ENCODE measurements at places on chromosomes 1 and 21.

DNA sequence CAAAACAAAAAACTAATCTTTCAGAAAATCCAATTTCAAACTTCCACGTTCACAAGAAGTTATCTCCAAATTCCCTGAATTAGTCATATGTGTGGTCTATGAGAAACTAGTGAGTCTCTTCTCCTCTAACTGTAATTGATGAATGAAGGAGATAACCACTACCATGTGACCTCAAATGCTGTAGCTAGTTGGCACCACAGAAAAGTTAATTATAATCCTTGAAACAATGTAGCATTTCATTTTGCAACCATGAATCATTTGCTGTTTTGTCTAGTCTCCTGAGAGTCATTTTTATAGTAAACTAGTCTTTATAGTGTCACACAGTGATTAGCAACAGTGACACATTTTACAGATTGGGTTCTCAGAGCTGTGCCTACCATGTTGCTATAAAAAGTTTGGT is 287.5 kb downstream of the LRRIQ3 start:
- no peak for DNase-seq

DNA sequence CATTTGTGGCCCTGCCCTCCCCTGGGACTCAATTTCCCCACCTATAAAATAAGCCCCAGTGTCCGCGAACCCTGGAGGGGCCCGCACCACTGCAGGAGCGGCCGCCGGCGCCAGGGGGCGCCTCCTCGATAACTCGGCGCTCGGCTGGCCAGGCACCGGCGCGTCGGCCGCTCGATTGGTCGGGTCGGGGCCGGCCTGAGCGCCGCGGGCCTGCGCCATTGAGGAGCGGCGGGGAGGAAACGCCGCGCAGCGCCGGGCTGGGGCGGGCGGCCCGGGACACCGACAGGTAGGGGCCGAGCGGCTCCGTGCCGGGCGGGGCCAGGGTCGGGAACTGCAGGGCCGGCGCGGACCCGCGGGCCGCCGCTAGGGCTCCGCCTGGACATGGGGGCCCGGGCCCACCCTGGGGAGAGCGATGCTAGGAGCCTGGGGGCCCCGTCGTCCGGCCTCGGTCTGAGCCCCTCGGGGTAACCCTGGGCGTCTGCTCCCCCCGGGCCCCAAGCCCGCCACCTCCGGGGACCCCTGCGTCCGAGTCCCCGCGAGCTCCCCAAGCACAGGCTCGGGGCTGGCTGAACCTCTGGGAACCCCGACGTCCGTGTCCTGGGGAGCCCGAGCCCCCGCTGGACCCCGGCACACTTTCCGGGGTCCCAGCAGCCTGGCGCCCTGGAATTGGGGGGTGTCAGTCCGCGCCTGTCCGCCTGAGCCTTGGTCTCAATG is at the start of gene VPS13D:
Gene VPS13D (plus strand): TSS at position 196 of the 714 bp plus-strand sequence. CDS start 4,237 bp downstream, outside the sequence.
- DNase-seq = peak; percentile 67

- no peak for DNase-seq
These were observed 688 bp upstream of the CHD5 start for GRCh38 chr1:6180707-6181311.

DNA sequence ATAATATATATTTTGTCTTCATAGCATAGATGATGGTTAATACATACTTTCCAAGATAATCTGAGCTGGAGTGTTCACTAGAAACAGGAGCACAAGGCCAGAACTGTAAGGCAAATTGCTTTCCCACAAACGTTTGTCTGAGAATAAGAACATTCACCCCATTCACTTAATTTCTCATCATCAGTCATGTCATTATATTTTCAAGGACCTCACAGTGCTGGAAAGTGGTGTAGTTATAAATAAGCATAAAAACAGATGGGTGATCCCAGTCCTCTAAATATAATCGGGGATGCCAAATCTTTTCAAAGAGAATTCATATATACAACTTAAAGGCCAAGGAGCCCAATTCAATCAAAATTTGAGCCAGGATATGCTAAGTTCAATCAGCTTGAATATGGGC is 8.4 kb downstream of the PRRX1 start:
- DNase-seq = no peak

GRCh38 chr1:111404588-111404987 is 22.9 kb downstream of the OVGP1 start:
- DNase-seq = no peak

DNA sequence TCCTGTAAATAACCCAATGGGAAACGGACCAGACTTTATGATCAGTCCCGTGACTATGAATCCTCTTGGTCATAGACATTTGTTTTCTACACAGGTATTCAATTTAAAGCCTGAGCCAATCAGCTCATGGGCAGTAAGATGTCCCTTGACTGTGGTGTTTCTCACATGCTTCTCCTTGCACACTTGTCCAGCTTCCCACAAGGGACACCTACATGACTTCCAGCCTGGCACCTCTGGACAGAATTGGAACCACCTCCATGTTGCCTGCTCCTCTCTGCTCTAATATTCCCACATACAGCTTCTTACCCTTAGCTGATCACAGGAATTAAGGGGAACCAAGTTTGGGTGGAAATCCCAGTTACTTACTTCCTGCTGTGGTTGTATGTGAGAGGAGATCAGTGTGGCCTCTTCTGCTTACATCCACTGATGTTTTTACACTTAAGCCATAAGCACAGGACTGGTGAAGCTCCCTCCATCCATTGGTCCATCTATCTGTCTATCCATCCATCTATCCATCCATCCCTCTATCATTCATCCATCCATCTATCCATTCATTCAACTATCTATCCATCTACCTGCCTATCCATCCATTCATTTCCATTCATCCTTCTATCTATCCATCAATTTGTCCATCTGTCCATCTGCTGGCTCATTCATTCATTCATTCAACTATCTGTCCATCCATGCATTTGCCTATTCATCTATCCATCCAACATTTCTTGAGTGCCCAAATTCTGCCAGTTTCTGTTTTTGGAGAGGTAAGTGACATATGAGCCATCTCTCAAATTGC is 16.4 kb downstream of the RUNX1 start:
- no peak for DNase-seq

DNA sequence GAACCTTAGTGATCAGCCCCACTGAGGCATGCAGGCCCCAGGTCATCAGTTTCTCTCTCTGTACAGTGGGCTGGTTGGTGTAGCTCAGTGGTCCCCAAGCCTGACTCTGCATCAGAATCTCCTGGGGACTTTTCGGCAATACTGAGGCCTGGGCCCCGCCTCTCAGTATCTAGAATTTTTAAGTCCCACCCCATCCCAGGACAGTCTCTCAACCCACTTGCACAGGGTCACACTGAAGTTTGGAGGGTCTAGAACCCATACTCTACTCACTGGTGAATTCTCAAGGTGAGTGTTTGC is 216.4 kb downstream of the MATN1 start:
- DNase-seq = no peak

DNA sequence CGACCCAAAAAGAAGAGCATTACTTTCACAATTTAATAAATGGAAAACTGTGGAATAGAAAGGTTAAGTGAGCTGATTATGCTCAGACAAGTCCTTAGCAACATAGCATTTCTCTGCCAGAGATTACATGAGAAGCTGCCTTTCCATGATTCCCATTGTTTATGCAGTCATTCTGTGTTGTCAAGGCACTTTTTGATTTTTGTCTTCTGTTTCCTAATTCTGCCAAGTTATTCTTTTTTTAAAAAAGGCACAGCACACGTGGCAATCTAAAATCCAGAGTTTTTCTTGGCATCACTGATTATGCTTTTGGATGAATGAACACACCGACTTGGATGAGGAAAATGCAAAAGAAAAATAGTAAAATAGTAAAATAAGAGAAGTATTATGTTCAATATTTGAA is 185.0 kb downstream of the RGS7 start:
- no peak for DNase-seq

DNA sequence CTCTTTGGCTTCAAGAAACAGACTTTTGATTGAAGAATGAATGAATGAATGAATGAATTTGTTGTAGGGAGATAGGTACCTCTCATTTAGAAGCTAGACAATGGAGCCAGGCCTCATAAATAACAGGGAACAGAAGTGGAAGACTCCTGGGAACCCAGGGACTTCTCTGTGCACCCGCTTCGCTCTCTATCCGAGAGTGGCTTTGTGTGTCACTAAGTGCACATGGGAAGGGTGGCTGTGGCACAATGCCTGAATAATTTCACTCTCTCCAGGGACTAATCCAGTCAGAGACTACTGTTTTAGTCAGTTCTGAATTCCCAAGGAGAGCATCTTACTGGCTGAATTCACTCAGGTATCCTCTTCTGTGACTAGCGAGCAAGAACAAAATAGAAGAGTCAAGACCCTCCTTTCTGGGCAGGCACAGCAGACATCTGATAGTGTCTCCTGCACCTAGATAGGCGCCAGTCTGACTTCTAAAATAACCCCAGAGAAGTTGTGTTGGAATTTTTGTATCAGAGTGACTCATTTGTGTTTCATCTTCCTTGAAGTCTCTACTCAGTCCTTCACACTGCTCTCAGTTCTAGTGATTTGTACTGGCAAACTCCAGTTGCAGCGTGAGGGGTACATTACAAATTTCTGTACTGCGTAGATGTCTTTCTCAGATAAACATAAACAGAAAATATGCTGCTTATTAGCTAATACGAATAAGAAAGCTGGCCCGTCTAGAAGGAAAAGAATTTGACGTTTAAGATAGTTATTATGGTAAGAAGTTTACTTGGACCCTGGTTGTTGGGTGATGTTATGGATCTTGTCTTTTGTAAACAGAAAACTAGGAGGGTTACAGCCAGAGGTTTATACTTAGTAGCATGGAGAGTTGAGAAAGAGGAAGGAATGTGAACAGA is 34.0 kb downstream of the BACH1 start:
- peak; percentile 77 for DNase-seq

DNA sequence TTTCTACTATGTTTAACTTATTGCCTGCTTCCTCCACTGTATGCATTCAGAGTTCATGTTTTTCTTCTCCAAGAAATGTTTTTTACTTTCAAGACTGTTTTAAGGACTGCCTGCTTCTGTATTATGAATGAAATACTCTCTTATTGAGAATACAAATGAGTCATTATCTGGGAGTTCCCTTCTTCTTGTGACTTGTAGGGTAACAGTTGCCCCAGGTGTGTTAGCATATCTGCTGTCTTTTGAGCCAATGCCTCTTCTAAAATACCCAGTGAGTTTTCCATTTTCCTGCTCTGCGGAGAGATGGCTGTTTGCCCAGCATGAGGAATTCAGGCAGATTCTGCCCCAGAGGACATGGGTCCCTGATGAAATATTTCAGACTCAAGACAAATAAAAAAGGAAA is 34.1 kb upstream of the ST6GALNAC5 start:
- DNase-seq = no peak

DNA sequence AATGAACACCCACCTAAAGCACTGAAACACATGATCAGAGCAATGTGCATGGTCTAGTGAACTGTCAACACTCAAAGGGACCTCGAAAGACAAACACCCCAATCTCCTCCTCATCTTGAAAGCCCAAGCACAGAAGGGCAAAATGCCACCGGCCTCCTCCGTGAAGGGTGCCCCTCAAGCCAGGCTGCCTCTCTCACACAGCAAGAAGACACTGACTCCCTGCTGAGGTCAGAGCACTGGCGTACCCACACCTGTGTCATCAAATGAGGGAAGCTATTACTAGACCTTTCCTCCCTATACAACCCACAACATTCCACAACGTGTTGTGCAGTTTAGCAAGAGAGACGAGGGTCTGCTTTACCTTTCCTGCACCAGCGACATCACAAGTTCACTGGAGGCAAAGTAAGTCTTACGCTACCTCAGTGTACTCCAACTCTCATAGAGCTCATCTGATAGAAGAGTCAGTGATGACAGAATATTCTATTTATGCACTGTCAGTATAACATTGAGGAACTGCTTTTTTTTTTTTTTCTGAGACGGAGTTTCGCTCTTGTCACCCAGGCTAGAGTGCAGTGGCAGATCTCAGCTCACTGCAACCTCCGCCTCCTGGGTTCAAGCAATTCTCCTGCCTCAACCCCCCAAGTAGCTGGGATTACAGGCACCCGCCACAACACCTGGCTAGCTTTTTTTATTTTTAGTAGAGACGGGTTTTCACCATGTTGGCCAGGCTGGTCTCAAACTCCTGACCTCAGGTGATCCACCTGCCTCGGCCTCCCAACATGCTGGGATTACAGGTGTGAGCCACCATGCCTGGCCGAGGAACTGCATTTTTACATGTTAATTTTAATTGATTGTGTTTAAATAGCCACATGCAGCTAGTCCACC is 3.3 kb downstream of the SH3BP5L start:
- no peak for DNase-seq

GRCh38 chr1:78222225-78222959 is 176.6 kb downstream of the GIPC2 start:
- no peak for DNase-seq

DNA sequence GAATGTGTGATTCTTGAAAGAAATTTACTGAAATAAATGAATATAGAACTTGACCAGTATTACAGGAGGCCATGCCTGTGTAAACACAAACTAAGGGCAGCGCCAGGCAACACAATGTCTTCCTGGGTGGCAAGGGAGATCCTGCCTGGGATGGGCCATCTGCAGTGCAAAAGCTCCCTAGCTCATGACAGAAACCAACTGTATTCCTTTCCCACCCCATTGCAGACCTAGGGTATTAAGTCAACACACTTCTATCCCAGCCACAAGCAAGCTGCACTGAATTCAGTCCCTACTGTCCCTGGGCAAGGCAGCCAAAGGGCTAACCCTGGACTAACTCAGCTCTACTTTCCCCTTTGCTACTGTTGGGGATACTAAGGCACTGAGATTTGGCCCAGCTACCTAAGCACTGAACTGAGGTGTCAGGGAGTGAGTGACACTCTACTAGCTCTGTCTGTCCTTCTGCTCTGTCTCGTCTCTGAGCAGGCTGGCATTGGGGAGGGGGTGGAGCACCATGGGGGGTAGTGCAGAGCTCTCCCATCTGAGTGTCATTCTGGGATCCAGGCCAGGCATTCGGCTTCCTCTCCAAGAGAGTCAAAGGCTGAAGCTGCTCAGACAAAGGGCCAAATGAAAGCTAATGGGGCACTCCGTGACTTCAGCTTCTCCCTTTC is 2.5 kb downstream of the INKA2 start:
- peak; percentile 45 for DNase-seq

GRCh38 chr1:94622757-94623156 is 81.2 kb upstream of the F3 start:
- peak; percentile 61 for DNase-seq

DNA sequence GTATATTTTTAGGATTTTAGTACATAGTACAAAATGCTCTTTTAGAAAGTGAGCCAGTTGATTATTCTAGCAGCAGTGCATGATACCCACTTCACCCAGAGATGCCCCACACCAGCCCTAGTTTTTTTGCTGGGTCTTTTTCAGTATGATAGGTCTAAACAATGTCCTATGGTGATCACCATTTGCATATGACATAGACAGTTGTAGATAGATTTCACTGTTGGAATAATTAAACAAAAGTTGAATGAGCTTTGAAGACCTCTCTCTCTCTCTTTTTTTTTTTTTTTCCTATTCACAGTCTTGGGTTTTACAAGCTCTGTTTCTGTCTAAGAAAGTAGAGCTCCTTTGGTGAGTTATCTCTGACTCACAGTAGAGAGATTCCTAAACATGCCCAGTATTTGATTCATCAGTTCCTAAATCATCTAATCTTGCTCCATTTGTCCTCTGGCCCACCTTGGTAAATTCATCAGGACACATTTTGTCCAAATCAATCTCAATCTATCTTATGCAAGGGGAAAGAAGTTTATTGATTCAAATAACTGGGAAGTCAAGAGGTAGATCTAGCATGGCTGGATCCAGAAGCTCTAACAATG is 44.7 kb upstream of the VAV3 start:
- peak; percentile 11 for DNase-seq

- no peak for DNase-seq
These were observed 181.1 kb downstream of the IGSF21 start for GRCh38 chr1:18288722-18289121.
